Stimulated activated CD4-positive, alpha-beta T cell treated with anti-CD3 and anti-CD28 coated beads, Interleukin-1b, Interleukin-23, amount 100 ng/mL, for 4 hours (primary cell): ENCODE measurements at places on chromosomes 2 and 18.

- no peak for DNase-seq
These were observed 52.0 kb upstream of the TRIM43 start for GRCh38 chr2:95539836-95540235.

- no peak for DNase-seq
These were observed 1107.2 kb downstream of the DPP10 start for GRCh38 chr2:115549611-115550130.

GRCh38 chr18:52310651-52311050, 29.3 kb upstream of the DCC start:
- no peak for DNase-seq

DNA sequence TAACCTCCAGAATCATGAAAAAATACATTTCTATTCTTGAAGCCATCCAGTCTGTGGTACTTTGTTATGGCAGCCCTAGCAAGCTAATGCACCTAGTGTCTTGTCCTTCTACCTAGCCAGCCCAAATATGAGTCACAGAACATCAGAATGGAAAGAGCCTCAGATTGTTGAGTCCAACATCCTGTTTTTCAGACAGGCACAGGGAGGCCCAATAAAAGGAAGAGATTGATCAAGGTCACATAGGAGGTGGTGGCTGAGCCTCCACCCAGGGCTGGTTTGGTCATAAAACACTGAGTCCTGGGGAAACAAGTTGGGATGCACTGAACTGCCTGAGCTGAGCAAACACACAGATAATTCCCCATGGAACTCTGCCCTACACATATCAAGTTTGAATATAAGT, 195.5 kb downstream of the TTC32 start:
- no peak for DNase-seq

DNA sequence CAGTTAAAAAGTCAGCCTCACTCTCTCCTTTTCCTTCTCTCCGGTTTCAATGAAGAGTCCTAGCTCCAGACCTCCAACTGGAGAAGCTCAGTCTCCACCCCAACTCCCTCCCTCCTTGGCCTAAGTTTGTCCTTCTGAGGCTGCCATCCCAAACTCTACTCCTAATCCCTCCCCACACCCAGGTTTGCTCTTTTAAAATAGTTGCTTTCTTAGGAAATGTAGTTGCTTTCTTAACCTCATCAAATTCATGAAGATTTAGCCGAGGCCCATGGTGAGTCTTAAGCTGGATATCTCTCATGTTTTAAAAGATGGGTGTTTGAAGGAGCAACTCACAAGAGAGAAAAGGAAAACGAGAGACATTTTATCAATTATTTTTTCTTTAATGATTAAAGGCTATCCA, 937 bp upstream of the LANCL1 start:
- DNase-seq: no peak

GRCh38 chr2:191302459-191303139, 57.4 kb downstream of the MYO1B start:
- DNase-seq: peak; percentile 3

DNA sequence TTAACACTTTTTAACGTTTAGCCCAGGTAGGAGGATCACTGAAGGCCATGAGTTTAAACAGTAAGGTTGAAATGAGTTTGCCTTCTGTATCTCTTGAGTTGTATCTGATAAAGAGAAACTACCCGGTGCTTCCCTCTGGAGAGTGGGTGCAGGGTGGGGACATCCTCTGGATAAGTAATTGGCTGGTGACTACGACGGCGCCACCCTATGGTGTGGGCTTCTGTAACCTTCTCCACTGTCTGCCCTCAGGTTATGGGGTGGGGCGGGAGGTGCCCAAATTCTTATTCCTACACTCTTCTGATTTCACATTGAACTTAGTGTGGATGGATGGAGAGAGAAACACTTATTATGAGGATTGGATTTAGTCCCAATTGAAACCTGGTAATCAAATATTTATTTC, 68.8 kb downstream of the LDLRAD4 start:
- DNase-seq: no peak

GRCh38 chr2:222180619-222181018, 118.2 kb downstream of the PAX3 start:
- DNase-seq: no peak

DNA sequence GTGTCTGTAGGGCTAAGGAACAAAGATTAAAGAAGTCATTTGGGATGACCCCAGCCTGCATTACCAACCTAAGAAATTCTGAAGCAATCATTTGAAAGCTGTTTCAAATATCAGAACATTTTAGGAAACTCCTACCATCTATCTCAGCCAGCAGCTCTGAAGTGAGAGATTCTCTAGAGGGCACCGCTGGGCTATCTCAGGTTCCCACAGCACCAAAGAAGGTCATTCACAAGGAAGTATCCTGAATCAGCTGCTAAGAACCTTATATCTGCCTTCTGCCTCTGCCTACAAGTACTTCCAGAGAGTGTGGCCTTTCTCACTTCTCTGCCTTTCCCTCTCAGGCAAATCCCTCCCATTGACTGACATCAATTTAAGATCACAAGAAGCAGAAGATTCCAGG, 13.4 kb upstream of the EVA1A start:
- no peak for DNase-seq

GRCh38 chr2:142871396-142871795, 6.1 kb upstream of the KYNU start:
- DNase-seq: no peak

DNA sequence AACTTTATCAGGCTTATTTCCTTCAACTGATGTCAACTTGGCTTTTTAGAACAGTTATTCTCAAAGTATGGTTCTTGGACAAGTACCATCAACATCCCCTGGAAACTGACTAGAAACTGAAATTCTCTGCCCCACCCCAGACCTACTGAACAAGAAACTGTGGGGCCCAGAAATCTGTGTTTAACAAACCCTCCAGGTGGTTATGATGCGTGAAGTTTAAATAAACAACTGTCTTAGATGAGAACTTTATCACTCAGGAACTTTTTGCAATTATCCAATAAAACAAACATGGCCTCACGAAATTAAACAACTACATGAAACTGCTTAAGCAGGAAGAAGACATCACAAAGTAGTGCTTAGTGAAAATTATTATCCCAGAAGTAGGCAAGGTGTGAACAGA, 4.4 kb downstream of the HIBCH start:
- DNase-seq: no peak

DNA sequence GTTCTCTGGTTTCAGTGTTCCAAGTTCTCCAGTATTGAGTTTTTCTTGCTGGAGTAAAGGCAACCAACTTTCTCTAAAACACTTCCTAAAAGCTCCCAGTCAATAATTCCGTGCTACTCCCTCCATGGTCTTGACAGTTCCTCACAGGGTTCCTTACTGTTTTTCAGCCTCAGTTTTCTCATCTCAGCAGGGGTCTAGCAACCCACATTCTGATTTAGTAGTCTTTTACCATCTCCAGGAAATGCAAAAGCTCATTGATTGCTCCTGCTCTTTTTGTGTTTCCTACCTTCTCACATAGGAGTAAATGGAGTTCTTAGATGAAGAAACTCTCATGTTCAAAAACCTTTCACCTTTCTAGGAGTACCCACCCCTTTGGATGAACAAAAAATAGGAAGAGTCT, 978.8 kb upstream of the POU3F3 start:
- DNase-seq: no peak

- no peak for DNase-seq
These were observed 36.6 kb upstream of the COL3A1 start for GRCh38 chr2:188937228-188938220.

- no peak for DNase-seq
These were observed 92.2 kb upstream of the TGFA start for GRCh38 chr2:70645733-70646419.

DNA sequence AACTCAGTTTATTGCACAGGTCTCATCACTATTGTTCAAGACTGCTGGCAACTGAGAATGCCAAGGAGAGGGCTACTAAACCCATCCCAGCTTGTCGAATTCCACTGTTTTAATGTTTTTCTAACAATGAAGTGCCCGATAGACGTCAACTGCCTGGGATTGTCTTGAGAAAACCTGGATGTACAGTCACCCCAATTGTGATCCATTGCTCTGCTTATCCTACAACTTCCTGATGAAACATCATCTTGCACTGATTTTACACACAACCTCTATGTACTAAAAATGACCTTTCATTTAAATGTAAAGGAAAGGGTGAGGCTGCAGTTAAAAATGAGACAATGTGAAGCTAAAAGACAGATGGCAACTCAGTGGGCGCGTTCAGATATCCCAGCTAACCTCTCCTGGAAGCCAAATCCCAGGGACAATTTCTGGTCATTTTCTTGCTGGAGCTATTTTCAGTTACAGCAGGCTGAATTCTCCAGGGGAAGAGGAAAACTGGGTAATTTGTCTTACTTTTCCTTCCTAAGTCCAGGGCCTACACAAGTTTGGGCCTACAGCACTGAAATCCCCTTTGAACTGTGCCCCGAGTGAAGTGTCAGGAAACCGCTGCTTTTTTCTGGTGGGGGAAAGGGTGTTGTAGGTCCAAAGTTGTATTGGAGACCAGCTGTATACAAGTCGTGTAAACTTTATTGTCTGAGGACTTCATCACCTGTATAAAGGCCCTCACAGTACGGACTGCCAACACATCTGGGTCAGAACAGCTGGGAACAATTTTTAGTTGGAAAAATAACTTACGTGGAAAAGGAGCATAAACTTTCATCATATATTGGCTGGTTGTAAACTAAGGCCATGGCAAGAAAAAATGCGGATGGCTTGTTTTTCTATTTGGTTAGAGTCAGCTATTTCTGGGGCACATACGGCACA, 68.9 kb upstream of the LTBP1 start:
- DNase-seq: no peak
